ENCODE measurements at places on chromosomes 6 and 20. TPM values are rescaled to one million over a fixed set of nuclear protein-coding genes. Genes with fewer than 3 reads are reported as not detected.

DNA sequence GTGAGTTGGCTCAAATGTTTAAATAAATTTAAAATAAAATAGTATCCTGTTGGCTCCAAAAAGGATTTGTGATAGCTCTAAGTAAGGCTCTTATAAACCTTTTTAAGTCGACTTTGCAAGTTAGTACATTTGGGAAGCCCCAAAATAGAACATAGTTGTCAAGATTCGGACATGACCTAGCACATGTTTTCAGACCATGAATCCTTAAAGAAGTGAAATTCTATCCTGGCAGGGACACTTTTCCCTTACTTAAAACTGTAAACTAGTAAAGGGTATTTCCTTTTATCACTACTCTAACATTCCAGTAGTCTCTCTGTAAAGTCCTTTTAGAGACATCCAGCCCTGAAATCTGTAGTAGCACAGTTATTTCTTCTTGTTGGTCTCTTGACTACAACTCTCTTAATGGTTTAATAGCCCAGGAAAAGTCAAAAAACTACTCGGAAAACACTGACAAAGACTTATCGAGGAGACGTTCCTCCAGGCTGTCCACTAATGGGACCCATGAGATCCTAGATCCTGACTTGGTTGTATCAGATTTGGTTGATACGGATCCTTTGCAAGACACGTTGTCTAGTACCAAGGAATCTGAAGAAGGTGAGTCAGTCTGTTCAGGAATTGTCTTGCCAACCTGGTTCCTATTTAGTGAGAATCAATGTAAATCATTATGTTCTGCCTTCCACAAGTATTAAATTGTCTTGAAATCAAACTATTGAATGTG is 83.6 kb downstream of the SCAND1 start:
- no peak overlapping the region for H3K4me3 ChIP-seq
- H3K27me3 ChIP-seq: no peaks in the 10 kb centered on the region
- peaks cover 4% of the 10 kb centered on the region for H3K4me1 ChIP-seq
- peaks cover 26% of the 10 kb centered on the region for H3K36me3 ChIP-seq
- DNase-seq: no peak

- H3K27ac ChIP-seq: no peak overlapping the region
- no peaks in the 10 kb centered on the region for H3K4me1 ChIP-seq
- H3K27me3 ChIP-seq: no peaks in the 10 kb centered on the region
- H3K4me3 ChIP-seq: no peak overlapping the region
These were observed 143.2 kb upstream of the EPHA7 start for GRCh38 chr6:93562582-93562981.

DNA sequence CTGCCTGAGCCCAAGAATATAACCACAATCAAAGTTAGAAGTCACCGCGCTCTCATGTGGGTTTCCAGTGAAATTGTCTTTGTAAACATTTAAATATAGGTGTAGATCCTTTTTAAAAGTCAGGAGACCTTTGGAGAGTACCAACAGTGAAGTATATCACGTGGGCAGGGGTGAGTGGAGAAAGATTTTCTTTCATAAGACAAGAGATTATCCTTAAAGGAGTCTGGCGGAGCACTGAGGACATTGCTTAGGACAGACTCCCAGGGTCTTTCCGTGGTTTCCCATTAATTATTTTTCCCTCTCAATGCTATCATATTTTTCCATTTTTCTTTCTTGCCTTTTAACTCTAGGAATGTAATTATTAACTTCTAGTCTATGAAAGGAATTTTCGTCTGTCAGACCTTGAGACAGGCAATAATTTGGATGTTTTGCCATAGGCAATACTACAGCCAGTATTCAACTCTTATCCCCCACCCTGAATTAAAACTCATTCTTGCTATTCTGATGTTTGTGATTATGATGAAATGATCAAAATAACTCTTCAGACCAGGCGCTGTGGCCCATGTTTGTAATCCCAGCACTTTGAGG is 31.4 kb downstream of the DCBLD1 start:
- no peak for DNase-seq
- H3K4me1 ChIP-seq: no peaks in the 10 kb centered on the region
- H3K4me3 ChIP-seq: no peak overlapping the region
- no peaks in the 10 kb centered on the region for H3K36me3 ChIP-seq
- H3K27me3 ChIP-seq: peaks cover 5% of the 10 kb centered on the region
- H3K27ac ChIP-seq: no peak overlapping the region

Gene VSTM2L
- total RNA-seq: 0.09 TPM

Gene GFOD1
- 10.2 TPM for total RNA-seq

Data from activated CD4-positive, alpha-beta T cell treated with anti-CD3 and anti-CD28 coated beads, Interleukin-2, amount 10 ng/mL, durations not matched to agents 24 days and 14 days (primary cell).